ENCODE measurements at places on chromosomes 1 and 21.

- no peak for DNase-seq
Observed at GRCh38 chr1:4253935-4254334, 353.9 kb upstream of the C1orf174 start.

DNA sequence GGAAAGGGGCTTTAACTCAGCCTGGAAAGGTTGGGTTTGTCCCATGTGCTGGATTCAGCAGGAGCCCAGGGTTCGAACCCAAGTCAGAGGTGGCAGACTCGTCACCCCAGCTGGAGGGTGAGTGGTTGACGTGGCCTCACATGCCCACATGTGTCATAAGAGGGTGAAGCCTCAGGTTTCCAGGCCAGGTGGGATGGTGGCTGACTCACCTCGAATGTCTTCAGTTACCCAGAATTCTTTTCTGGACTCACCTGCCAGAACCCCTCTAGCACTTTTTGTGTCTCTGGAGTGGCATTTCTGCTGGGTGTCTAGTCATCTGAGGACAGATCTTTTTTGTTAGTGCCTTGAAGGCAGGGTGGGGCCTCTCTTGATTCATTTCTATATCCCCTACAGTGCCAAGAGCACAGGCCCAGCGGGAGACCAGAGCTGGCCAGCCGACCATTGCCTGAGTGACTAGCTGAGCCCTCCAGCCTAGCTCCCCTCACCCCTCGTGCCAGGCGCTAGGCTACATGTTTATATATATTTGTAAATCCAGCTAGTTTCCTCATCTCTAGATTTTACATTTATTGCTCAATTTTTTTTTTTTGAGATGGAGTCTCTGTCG is 28.1 kb downstream of the IL6R start:
- no peak for DNase-seq

GRCh38 chr1:12159816-12160215 is 7.0 kb upstream of the TNFRSF1B start:
- no peak for DNase-seq

DNA sequence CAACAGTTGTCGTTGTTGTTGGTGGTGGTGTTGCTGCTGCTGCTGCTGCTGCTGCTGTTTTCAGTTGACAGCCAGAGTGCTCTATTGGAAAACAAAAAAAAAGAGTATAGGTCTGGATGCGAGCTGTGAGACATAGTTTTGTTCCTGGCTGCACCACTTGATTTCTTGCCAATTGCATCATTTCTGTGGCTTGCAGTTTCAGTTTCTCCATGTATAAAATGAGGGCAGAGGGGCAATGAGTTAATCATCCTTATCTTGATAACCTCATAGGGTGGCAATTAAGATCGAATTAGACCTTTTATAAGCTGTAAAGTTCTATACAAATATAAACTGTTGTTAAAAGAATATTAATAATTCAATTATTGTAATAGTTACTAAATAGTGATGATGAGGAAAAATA is 156.7 kb downstream of the DMRTA2 start:
- peak; percentile 12 for DNase-seq

DNA sequence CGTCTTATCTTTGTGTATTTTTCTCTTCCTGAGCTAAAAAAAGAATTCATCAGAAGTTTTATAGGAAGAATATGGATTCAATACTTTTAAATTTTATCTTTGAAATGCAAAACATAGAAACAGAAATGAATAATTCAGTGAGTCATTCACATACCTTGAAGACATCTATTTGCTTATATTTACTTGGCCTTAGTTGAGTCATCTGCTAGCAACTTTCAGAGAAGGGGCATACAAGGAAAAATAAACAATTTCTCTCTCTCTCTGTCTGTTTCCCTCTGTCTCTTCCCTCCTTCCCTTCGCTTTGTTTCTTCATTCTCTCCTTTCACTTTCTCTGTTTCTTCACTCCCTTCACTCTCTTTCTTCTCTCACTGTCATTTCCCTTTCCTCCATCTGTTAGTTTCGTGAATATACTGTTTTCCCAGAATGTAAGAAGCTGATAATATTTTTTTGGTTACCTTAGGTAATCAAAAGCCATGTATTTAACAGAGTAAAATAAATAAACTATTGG is 477.2 kb downstream of the BRINP3 start:
- DNase-seq: no peak

DNA sequence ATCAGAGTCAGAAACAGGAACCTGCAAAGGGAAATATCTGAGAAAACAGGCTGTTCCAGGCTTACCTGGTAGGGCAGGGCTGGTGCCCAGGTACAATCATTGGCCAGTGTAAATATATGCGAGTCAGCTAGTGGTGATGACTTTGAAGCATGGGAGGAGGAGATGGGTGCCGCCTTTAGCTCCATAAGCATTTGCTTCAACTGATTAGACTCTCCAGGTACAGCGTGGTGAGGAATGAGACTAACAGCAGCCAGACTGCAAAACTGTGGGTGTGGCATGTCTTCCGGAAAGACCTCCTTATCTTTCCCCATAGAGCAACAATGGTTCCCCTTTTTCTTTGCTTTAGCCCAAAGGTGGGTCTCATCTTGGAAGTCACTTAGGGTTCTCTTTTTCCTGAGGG is 137.2 kb downstream of the LRIG2 start:
- DNase-seq: no peak

- no peak for DNase-seq
Observed at GRCh38 chr1:220225957-220226356, 46.3 kb downstream of the RAB3GAP2 start.

DNA sequence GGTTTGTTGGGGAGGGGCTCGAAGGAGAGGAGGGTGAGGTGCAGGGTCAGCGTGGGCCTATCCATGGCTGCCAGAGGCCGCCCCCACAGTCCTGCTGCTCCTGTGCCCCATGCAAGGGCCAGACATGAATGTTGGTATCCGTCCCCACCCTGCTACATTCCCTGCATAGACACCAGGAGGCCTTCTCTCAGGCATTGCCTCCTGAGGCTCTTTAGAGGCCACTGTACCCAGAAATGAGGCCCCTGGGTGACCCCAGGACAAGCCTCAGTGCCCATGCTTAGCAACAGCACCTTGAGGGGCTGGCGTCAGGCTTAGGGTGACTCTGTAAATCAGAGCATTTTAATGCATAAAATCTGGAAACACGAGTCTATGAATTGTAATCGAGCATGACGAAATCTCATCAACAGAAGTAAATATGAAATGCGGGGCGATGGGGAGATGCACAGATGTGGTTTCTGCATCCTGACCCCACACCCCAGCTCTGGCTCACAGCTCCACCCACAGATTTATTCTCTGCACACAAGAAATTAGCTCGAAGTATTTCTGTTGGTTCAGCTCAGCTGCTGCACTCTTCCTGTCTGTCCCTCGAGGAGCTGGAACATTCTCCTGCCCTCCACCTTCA is 124.0 kb upstream of the CSF3R start:
- no peak for DNase-seq

- no peak for DNase-seq
Observed at GRCh38 chr1:106675558-106675957, 380.9 kb upstream of the PRMT6 start.

DNA sequence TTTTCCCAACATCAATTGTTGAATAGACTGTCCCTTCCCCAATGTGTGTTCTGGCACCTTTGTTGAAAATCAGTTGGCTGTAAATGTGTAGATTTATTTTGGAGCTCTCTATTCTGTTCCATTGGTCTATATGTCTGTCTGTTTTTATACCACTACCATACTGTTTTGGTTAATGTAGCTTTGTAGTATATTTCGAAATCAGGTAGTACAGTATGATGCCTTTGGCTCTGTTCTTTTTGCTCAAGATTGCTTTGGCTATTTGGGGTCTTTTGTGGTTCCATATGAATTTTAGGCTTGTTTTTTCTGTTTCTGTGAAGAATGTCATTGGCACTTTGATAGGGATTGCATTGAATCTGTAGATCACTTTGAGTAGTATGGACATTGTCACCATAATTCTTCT is 8.1 kb downstream of the ACOT11 start:
- no peak for DNase-seq

DNA sequence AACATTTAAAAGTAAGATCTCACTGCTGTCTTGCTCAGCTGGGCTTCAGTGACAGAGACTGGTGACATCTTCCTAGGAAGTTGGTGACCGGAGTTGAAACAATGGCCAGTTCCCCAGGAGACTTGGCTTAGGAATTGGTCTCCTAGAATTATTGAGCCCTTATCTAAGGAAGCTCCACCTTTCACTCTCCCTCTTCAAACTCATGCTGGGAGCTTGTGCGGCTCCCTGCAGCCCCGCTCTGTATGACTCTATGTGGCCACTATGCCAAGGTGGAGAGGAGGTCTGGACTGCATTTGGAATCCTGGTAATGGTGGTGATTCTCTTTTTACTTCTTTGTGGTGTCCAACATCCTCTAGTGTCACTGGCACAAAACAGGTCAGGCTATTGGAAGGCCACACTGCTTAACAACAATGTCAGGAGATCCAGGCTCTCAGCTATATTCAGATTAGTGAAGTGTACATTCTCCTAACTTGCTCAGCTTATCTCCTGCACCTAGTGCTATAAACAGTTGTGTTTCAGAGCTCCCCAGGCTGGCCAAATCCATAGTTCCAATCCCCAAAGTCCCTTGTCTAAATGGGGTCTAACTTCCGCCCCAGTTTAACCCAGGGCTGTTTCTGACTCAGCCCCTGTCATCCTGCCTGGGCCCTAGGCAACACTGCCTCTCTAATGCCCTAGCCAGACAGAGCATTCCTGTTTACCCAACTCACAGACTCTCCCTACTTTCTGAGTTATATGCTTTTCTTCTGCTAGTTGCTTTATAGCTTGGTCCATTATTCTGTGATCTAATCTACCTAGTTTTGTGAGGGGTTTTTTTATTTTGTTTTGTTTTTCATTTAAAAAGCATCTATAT is 18.3 kb downstream of the ATP2B4 start:
- no peak for DNase-seq

- DNase-seq: no peak
Observed at GRCh38 chr1:42837709-42838108, 8.7 kb upstream of the ZNF691 start.

DNA sequence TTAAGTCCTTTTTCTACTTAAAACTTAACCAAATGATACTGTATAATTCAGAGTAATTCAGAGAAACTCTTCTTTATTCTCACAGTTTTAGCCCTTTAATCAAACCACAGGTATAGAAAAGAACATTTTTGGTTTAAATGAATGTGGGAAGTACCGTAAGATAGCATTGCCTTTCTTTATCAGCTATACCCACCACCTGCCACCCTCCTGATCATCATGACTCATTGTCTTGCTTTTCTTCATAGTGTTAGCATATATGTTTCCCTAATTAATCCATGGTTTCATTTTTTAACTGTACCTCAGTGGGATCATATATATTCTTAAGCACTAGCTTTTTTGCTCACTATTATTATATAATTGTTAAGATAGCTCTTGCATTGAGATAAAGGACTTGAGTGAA is 27.5 kb upstream of the ANGPTL1 start:
- no peak for DNase-seq

DNA sequence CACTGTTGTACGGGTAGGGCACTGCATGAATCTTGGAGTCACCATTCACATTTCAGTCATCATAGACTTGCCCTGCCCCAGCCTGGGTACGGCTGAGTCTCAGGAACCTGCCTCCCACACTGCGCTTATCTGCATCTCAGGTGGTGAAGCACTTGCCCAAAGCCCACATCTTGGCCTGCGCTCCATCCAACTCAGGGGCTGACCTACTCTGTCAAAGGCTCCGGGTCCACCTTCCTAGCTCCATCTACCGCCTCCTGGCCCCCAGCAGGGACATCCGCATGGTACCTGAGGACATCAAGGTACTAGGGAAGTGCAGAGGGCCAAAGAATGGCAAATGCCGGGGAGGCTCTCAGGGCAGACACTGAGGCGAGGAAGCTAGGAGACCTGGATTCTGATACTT is 11.7 kb downstream of the RHOC start:
- DNase-seq: no peak

GRCh38 chr1:62433861-62434617 is 2.8 kb upstream of the USP1 start:
- no peak for DNase-seq

GRCh38 chr1:205813755-205814058 is 709 bp upstream of the SLC41A1 start:
- no peak for DNase-seq

- no peak for DNase-seq
Observed at GRCh38 chr1:170959385-170959784, 24.1 kb downstream of the MROH9 start.

- DNase-seq: no peak
Observed at GRCh38 chr1:157831968-157832626, 9.5 kb downstream of the CD5L start.

- DNase-seq: no peak
Observed at GRCh38 chr1:205061227-205061626, 18.2 kb downstream of the CNTN2 start.

DNA sequence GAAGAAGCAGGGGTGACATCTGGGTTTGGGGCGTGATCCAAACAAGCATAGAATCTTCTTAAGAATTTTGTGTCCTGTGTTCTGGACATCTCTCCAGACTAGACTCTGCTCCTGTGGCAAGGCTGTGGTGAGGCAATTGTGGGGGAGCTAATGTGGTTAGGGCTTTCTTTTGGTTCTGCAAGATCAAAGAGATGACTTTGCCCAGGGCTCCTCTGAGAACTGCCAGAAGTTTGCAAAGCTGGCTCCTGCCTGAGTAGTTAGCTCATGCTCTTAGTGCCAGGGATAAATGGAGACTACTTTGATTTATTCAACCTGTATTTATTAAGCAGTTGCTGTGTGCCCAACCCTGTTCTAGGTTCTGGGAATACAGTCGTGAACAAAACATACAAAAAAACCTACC is 34.0 kb upstream of the CRNN start:
- DNase-seq: no peak

GRCh38 chr1:191528275-191528674 is 630.0 kb upstream of the RGS18 start:
- no peak for DNase-seq

DNA sequence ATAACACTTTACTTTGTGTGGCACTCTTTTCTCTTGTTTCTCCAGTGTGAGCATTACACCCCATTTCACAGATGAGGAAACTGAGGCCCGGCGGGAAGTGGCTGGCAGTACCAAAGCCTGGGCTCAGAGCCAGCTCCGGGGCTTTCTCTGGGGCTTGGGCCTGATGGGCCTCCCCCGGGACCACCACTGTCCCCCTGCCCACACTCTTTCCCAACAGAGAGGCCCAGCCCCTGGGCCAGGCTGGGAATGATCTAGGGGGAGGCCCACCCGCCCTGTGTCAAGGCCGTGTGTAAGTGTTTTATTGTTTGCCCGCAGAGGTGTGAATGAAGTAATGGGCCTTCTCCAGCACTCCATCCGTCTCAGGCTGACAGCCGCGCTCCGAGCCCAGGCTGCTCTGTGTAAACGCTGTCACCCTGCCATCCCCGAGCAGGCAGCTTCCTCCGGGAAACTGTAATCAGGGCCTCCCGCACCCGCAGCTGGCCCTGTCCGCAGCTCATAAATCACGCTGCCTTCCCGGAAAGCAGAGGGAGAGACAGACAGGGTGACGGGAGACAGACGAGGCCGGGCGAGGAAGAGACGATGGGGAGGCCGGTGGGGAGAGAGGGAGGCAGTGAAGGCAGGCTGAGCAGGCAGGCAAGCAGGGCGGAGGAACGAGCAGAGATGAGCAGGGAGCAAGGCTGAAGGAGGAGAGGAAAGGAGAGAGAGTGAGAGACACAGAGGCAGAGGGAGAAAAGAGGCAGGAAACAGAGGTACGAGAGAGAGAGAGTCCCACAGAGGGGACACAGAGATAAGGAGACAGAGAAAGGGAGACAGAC is 109.7 kb upstream of the ZBTB40 start:
- peak; percentile 28 for DNase-seq

Data from NCI-H1436 (cell line).